ENCODE measurements at places on chromosomes 11 and 22.

DNA sequence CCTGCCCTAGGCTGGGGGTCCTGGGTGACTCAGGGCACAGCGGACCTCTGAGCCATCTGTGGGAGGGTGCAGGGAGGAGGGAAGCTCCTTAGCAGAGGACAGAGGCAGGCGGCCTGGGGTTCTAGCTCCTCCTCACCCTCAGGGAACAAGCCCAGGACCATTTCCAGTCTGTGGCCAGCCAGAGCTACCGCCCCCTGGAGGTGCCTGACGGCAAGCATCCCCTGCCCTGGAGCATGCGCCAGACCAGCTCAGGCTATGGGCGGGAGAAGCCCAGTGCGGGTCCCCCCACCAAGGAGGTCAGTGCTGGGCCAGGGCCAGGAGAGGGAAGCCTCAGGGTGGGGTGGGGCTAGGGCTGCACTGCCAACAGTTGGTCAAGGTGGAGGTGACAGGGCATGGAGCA is 26.0 kb upstream of the LRRC10B start:
- DNase-seq, result peak; percentile 33

GRCh38 chr11:82191695-82192094 is 542.0 kb downstream of the FAM181B start:
- DNase-seq, result no peak

DNA sequence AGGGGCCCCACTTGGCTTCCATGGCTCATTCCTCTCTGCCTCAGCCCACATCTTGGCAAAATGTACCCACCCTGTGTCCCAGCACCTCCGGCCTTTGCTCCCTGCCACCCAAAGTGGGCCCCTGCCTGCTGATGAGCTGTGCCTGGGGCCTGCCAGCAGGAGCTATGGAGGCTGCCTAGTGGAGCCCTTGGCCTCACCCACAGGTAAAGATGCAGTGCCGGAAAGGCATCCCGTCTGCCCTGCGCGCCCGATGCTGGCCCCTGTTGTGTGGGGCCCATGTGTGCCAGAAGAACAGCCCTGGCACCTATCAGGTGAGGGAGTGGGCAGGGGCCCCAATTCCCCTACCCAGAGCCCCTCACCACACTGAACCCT is 1.3 kb downstream of the TBC1D10C start:
- no peak for DNase-seq

DNA sequence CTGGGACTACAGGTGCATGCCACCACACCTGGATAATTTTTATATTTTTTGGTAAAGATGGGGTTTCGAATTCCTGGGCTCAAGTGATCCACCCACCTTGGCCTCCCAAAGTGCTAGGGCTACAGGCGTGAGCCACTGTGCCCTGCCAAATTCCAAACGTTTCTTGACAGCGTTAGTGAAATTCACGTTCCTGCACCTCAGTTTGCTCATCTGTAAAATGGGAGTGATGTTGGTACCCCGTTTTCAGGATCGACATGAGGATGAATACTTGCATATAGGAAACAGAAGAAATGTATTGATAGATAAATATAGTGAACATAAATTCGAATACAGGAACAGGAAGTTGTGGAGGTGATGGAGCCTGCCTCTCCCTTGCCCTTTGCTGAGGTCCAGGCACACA is 10.2 kb upstream of the LTO1 start:
- no peak for DNase-seq

- no peak for DNase-seq
These were observed 45.3 kb downstream of the SGSM3 start for GRCh38 chr22:40415531-40416266.

- DNase-seq, result no peak
These were observed 102.2 kb upstream of the FGF3 start for GRCh38 chr11:69921128-69922014.

DNA sequence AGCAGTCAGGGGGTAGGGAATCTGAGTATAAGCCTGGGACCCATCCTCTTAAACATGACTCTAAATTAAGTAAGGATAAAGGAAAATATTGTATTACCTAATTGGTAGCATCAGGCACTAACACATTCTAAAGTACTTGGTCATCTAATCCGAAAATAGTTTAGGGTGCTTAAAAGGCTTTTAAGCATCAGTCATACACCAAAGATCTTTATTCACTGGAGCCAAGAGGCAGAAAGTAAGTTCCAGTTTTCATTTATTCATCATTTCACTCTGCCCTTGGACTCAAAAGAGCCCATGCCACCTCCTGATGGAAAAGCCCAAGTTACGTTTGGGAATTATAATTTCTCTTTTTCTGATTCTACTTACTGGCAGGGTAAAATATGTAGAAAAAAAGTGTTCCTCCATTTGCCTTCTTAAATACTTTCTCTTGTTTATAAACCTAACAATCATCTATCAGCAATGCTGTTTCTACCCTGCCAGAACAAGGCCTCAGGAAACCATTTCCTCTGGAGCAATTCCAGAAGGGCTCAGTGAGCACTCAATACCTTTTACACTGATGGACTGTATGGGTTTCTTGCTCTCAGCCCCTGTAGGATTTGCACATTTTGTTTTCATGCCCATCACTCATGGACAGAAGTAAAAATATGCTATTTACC is 120.1 kb upstream of the SLC5A12 start:
- DNase-seq, result no peak

- no peak for DNase-seq
These were observed 1141.9 kb downstream of the BRD1 start for GRCh38 chr22:48685767-48686166.
